Tibial nerve (tissue), 4 donors: ENCODE measurements at places on chromosomes 13 and 19.

- DNase-seq = no peak
Measured at GRCh38 chr13:104314926-104315535, 1248.8 kb upstream of the SLC10A2 start.

GRCh38 chr19:58572026-58572817 is 913 bp downstream of the MZF1 start:
- DNase-seq = peak; percentile 20

DNA sequence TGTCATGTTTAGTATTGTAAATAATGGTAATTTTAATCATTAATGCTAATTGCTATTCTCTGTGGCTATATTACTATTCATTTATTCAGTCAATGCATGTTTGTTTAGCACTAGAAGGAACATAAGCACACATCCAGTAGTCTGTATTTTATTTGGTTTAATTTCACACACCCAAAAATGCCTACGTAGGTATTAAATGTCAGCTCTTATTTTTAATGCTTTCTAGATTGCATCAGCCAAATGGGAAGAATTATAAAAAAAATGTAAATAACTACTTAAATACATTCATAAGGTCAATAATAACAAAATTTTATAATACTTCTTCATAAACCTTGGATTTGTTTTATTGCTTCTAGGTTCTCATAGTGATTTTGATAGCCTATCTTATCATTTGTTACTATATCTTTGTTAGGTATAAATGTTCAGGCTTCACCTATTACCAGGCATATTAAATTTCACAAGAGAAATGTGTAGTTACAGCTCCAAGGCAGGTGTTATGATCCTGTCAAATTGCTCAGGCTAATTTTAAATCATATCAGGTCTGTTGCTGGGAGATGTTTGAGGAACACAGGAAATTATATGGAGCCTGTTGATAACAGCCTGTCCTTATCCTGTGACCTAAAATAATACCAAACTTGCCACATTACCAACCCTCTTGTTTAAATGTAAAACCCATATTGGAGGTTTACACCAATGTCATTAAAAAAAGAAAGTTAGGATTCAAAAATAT is 34.4 kb downstream of the ITGBL1 start:
- DNase-seq = no peak

DNA sequence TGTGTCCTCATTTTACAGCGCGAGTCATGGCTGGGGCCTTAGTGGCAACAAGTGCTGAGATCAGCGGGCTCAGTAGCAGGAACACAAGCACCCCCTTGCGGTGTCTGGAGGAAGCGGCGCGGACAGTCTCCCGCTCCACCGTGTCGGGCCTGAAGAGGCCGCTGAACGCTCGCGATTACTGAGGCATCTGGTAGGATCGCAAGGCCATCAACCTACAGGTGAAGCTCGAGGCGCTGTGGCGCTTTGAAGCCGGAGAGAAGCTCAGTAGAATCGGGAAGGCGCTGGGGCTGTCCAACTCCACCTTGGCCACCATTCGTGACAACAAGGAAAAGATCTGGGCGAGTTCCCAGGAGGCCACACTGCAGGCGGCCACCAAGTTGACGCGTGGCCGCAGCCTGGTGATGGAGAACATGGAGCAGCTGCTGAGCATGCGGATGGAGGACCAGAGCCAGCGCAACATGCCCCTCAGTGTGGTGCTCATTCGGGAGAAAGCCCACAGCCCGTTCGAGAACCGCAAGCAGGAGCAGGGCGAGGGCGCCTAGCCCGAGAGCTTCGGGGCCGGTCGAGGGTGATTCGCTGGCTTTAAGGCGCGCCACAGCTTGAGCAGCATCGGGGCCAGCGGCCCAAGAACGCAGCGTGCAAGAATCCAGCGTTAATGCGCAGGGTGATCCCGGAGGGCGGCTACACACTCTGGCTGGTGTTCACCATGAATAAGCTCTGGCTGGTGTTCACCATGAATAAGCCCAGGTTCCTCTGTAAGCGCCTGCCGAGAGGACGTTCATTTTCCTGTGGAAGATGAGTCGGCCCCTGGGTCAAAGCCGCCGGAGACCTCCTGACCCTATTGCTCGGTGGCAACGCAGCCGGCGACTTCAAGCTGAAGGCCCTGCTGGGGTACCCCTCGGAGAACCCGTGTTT is 8.3 kb upstream of the MZF1 start:
- DNase-seq = peak; percentile 89

DNA sequence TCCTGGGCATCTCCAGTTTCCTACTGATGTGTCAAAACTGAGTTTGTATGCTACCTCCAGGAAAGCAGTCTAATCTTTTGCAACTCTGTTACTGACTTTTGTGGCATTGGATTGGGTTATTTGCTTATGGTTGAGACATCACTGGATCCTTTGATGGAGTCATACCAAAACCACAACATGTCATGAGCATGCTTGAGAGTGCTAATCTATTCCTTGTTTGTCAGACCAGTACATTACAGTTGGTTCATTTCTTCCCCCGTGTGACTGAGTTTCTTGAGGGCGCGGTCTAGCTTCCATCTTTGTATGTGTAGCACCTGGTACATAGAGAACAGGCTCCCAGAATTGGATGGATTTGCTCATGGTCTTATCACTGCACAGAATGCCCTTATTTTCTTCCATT is 43.2 kb downstream of the SUGT1 start:
- DNase-seq = no peak

DNA sequence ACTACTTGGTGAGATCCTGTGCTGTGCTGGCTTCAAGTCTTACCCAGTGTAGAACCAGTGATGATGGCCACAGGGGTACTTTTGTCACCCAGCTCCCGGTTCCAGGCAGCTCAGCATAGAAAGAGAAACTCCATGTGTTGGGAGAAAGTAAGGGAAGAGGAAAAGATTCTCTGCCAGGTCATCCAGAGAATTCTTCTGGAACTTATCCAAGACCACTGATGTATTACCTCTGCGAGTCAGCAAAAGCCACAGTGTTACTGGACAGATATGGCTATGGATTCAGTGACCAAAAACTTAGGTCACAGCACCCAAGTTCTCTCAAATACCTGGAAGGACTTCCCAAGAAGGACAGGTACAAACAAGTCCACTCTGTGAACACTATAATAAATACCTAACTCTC is 399.5 kb upstream of the MIR17HG start:
- no peak for DNase-seq

GRCh38 chr19:10111405-10111811 is at the start of gene P2RY11:
Gene P2RY11 (plus strand): TSS chr19:10111693. CDS start chr19:10111722, 29 bp downstream.
- DNase-seq = no peak

DNA sequence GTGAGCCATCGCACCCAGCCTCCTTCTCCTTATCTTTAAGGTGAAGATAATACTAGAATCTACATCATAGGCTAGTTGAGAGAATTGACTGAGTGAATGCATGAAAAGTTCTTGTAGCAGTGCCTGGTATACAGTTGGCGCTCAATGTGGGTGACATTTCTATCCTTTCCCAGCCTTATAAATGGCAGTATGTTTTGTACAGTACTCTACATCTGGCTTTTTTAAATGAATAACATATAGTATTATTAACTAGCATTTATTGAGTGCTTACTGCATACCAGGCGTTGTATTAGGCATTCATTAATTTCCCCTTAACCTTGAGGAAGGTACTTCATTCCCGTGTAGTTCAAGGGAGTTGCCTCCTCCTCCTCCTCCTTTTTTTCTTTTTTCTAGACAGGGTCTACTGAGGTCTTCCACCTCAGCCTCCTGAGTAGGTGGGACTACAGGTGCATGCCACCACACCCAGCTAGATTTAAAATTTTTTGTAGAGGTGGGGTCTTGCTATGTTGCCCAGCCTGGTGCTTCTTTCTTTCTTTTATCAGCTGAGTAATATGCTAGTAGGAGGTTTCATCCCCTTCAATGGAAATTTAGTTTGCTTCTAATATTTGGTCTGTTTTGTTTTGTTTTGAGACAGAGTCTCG is 2.8 kb downstream of the C5AR1 start:
- DNase-seq = no peak

DNA sequence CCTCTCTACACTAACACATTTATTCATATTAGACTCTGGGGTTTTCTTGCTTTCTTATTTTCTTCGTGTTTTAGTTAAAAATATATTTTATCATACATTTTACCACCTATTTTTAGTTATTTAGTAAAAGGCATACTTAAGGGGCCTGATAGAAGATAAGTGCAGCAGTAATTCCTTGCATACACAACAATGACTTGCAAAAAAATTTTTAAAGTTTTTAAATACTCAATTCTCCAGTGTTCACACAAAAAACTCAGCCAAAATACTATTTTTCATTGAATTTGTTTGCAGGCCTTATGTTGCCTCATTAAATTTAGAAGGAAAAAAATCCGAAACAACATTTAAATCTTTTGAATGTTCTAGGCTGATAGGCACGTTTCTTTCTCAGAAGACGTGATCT is 2431.7 kb downstream of the PCDH9 start:
- no peak for DNase-seq

GRCh38 chr19:47615230-47615629 is 6.3 kb downstream of the BICRA start:
- DNase-seq = no peak

- DNase-seq = peak; percentile 81
Measured at GRCh38 chr19:46859637-46860124, 1.1 kb upstream of the ARHGAP35 start.

DNA sequence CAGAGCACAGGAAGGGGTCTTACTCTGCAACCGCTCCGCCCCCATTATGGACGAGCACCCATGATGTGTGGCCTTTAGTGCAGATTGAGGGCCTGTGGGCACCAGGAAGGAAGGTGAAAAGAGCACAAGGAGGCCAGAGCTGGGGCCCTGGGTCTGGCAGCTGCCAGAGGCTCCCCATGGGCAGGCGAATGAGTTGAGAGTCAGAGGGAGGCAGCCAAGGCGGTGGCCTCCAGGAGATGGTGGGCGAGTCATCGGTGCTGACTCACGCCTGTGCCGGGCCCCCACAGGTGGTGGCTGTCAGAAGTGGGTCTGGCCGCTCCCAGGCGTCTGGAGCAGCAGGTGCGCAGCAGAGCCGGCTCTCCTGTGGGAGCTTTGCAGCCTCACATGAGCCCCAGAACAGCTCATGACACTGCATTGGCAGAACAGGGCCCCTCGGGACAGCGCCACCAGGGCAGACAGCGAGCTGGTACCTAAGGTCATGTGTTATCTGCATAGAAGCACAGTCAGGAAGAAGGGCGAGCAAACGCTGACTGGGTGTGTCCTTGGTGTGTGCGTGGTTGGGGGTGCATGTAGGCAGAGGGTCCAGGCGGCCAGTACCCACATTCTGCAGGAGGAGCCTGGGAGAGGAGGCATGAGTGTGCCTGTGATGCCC is 68.8 kb downstream of the CHST8 start:
- no peak for DNase-seq

- DNase-seq = no peak
Measured at GRCh38 chr19:21197590-21198295, 55.9 kb downstream of the ZNF431 start.

DNA sequence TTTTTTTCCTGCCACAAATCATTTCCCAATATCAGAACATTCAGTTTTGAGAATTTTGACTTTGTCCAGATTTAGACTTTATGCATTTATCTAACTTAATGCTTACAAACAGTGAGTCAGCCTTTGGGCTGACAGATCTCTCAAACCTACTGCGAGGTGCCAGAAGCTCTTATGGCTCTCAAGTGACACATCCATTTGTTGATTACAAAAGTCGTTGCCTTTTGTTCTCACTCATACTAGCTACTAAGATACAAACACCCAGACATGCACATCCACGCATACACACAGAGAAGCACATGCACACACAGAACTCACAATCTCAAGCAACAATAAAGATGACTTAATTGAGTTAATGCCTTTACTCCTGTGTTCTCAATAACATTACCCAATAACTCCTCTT is 1147.5 kb downstream of the DIAPH3 start:
- no peak for DNase-seq
